CD8-positive, alpha-beta memory T cell (primary cell): ENCODE measurements at places on chromosomes 11 and 22. TPM values are rescaled to one million over a fixed set of nuclear protein-coding genes. Genes with fewer than 3 reads are reported as not detected.
A peak's percentile ranks its signal among the peaks of the same experiment; 100 is the strongest.

The CNGA4 gene
- total RNA-seq = 0.15 TPM

The CBLIF gene
- total RNA-seq = not detected

The PHLDA2 gene
- total RNA-seq = 2.1 TPM

The IZUMO1R gene
- total RNA-seq = not detected

The SYNGR1 gene
- 2.9 TPM for total RNA-seq

The MMP7 gene
- total RNA-seq = not detected

The DEUP1 gene
- not detected for total RNA-seq

- no peak overlapping the region for H3K4me3 ChIP-seq
- H3K36me3 ChIP-seq = no peaks in the 10 kb centered on the region
- no peaks in the 10 kb centered on the region for H3K27me3 ChIP-seq
- no peaks in the 10 kb centered on the region for H3K4me1 ChIP-seq
These were observed 475.1 kb upstream of the LARGE1 start for GRCh38 chr22:34395370-34395769.

GRCh38 chr11:13924801-13925327 lies 37.7 kb upstream of the SPON1 start:
- no peaks in the 10 kb centered on the region for H3K36me3 ChIP-seq
- H3K27ac ChIP-seq = peak overlapping the region; percentile 17
- peaks cover 51% of the 10 kb centered on the region for H3K4me1 ChIP-seq
- no peak overlapping the region for H3K4me3 ChIP-seq
- no peaks in the 10 kb centered on the region for H3K27me3 ChIP-seq

GRCh38 chr22:19775496-19776325 lies 15.1 kb downstream of the TBX1 start:
- peaks cover 12% of the 10 kb centered on the region for H3K4me1 ChIP-seq
- H3K36me3 ChIP-seq = no peaks in the 10 kb centered on the region
- DNase-seq = no peak
- H3K4me3 ChIP-seq = no peak overlapping the region

DNA sequence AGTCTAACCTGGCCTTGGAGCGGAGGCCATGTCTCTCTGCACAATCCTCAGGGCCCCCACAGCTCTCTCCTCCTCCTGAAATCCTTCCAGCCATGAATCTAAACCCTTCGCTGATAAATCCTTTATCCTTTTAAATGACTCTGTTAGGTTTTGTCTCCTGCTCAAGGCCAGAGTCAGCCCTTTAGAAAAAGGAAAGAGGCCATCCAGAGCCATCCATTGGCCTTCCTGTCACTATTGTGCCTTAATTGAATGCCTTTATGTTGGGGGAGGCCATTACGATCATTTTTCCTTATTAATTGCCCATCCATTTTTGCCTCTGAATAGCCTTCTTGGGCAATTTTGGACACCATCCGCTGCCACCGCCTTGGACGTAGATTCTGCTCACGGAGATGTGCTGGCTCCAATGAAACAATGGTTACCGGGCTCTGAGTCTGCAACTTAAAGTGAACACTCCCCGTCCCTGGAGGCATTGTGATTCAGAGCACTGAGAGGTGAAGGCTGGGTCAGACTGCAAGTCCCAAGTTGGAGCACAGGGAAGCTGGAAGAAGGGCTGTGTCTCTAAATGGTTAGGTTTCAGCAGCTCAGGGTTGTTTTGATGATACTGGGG lies 213.0 kb upstream of the E2F8 start:
- peaks cover 3% of the 10 kb centered on the region for H3K27me3 ChIP-seq
- no peaks in the 10 kb centered on the region for H3K36me3 ChIP-seq
- no peak overlapping the region for H3K27ac ChIP-seq

- no peak overlapping the region for H3K27ac ChIP-seq
- peaks cover 22% of the 10 kb centered on the region for H3K4me1 ChIP-seq
- no peak for DNase-seq
- H3K4me3 ChIP-seq = no peak overlapping the region
These were observed 14.1 kb downstream of the TMEM123 start for GRCh38 chr11:102438311-102439062.

DNA sequence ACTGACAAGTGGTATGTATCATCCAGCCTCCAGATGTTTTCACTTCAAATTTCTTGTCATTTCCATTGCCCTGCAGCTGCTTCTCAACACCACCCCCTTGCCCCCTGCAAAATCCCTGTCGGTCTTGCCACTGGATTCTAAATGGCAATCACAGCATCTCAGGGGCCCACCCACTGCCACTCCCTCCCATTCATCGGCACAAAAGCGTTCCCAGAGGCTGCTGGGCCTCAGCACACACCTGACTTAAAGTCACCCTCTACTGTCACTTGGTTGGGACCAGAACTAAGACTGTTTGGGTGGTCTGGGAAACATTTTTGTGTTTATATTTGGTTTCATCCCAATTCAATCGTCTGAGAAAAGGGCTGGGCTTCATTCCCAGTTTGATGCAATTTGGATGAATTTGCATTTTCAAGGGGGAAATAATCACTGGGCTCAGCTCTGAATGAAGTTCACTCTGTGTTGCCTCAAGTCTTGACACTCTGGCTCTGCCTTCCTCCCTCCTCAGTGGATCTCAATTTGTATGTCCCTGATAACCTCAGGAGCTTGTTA lies 27.1 kb downstream of the SYT13 start:
- no peaks in the 10 kb centered on the region for H3K27me3 ChIP-seq
- no peak overlapping the region for H3K4me3 ChIP-seq
- DNase-seq = no peak
- H3K27ac ChIP-seq = no peak overlapping the region

DNA sequence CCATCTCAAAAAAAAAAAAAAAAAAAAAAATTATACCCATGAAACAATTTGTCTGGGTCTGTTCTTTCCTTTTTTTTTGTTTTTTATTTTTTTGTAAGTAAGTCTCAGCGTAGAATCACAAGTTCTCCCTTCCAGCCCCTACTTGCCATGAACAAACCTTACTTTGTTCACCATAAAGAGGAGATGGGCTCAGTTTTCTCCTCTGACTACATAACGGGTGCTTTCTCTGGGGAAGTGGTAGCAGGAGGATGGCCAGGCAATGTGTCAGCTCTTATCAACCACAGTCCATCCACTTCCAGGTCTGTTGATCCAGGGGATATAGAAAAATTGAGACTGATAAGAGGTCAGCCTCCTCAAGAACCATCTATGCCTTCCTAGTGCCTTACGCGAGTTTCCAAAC lies 11.0 kb downstream of the ASCC2 start:
- peaks cover 54% of the 10 kb centered on the region for H3K36me3 ChIP-seq
- no peaks in the 10 kb centered on the region for H3K27me3 ChIP-seq
- DNase-seq = no peak
- H3K4me1 ChIP-seq = no peaks in the 10 kb centered on the region
- no peak overlapping the region for H3K4me3 ChIP-seq
- H3K27ac ChIP-seq = no peak overlapping the region

DNA sequence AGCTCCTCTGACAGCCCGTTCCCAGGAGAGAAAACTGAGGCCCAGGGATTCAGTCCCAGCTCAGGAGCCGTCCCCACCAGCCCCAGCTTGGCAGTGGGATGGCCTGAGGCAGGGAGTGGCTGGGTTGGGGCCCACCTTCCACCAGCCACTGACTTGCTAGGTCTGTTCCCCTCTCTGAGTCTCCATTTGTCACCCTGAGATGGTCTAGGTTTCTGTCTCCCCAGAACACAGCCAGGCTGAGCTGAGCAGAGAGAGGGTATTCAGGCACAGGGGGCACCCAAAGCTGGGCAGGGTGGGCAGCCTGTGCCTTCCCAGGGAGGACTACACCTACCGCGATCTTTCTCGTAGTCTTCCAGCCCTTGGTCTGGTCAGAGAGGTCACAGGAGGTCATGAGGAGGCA lies 95.7 kb downstream of the PDE2A start:
- no peak overlapping the region for H3K4me3 ChIP-seq
- no peaks in the 10 kb centered on the region for H3K27me3 ChIP-seq
- DNase-seq = no peak
- H3K36me3 ChIP-seq = no peaks in the 10 kb centered on the region
- H3K4me1 ChIP-seq = no peaks in the 10 kb centered on the region

- H3K4me3 ChIP-seq = no peak overlapping the region
- no peak overlapping the region for H3K27ac ChIP-seq
These were observed 50.3 kb upstream of the EHF start for GRCh38 chr11:34570584-34570983.

DNA sequence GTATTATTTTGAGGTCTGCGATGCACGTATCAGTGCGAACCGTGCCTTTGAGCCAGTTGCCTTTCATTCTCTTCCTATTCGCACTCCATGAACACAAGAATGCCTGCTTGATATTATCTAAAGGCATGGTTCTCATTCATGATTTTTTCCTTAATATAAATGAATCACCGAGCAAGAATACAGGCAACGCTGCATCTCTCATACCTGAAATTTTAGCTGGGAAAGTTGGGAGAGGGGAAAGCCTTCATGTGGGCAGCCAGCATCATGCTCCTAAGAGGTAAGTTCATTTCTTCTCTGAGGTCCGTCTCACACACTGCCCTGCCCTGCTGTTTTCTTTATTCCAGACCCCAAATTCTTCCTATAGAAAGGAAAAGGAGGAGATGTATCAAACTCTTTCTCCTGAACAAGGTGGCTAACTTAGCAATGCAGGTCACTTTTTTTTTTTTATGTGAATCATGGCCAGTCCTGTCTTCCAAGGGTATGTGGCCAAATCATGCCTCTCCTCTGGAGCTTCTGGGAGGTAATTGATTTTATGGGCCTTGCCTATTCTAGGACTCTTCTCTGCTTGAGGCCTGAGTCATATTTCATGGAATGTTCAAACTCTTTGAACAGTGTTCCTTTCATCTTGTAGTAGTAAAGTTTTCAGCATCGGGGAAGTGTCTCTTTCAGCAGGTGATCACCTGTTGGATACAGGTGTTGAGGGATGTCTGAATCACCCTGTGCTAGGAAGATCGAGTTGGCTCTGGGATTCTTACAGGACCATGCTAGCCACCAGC lies 3.2 kb downstream of the GLB1L2 start:
- no peak overlapping the region for H3K27ac ChIP-seq
- no peaks in the 10 kb centered on the region for H3K36me3 ChIP-seq
- H3K4me1 ChIP-seq = peaks cover 17% of the 10 kb centered on the region
- no peak for DNase-seq
